Activated T-helper 17 cell treated with anti-CD3 and anti-CD28 coated beads, Interleukin-2, amount 50 U/mL, for 72 hours (primary cell): ENCODE measurements at places on chromosomes 3 and 15. TPM values are rescaled to one million over a fixed set of nuclear protein-coding genes. Genes with fewer than 3 reads are reported as not detected.

Gene CLRN1
- not detected for total RNA-seq

DNA sequence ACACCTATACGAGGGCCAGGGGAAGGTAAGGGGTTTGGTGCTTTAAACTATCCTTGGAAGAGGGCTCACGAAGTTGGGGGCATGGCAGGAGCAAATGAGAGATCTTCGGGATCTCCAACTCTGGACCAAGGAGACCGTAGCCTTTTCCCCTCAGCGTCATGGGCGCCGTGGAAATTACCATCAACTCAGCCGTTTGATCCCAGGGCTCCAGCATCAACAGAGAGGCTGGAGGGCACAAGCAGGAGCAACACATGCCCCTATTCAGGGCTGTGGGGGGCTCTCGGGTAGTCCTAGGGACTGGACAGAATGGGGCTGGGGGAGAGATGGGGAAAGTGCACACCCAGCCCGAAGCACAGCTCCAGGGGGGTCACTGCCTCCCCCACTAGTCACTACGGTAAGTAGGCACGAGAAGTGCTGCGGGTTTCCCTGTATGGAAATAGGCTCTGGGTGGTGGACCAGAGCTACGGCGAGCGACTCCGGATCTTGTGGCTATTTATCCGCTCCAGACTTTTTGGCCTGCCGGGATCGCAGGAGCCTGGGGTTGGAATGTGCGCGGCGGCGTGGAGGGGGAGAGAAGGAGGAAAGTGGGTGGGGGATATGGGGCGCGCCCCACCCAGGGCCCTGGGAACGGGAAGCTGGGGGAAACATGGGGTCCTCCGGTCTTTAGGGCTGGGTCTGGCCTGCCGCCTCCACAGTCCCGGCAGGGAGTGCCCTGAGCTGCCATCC, 539 bp upstream of the LAMB2 start:
- no peak for ATAC-seq

Gene COL6A5
- not detected for total RNA-seq

GRCh38 chr3:65078748-65079147, 390.9 kb upstream of the ADAMTS9 start:
- ATAC-seq = no peak

GRCh38 chr3:172201136-172201869, 161.9 kb downstream of the FNDC3B start:
- no peak for ATAC-seq

- ATAC-seq = peak; percentile 96
These were observed 59.6 kb upstream of the TSC22D2 start for GRCh38 chr3:150348500-150348899.

GRCh38 chr3:100044369-100044768, 69.9 kb downstream of the FILIP1L start:
- ATAC-seq = no peak

Gene MASP1
- not detected for total RNA-seq

Gene CHAC1
- total RNA-seq = 2.4 TPM

Gene QARS1
- 284 TPM for total RNA-seq

Gene GXYLT2
- total RNA-seq = not detected

GRCh38 chr15:41180206-41180789, 50.3 kb downstream of the EXD1 start:
- no peak for ATAC-seq

Gene HCLS1
- 289 TPM for total RNA-seq

GRCh38 chr3:62587169-62587568, 213.8 kb upstream of the FEZF2 start:
- no peak for ATAC-seq

GRCh38 chr3:4505688-4506558, 12.8 kb downstream of the ITPR1 start:
- no peak for ATAC-seq

Gene SAMMSON
- total RNA-seq = not detected

Gene NOX5
- not detected for total RNA-seq

DNA sequence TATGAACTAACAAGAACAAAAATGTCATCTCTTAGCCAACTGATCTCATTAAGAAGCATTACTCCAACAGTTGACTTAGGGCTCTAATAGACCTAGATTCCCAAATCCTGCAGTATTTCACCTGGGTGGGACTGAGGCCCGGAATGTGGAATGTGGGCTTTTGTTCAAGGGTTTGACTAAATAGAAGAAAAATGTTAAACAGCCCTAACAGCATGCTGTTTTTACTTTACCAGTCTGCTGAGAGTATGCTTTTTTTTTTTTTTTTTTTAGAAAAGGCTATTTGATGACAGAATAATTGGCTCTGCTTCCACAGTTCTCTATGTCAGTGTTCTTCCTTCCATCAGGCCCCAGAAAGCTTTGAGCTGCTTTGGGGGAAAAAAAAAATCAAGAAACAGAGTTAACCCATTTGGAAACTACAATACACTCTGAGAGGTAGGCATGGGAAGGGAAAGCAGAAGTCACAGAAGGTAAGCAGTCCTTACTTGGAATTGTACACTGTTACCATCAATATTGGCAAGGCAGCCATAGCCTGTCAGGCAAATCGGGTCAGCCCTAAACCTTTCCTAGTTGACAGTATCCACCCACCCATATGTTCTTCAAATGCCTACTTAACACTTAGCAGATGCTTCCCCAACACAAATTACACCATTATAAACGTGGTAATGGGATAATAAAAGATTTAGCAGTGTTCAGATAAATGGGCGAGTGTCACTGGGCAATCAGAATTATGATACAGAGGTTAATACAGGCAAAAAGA, 224.2 kb downstream of the CNTN3 start:
- no peak for ATAC-seq

GRCh38 chr3:44920081-44920480, 45.7 kb downstream of the TGM4 start:
- no peak for ATAC-seq

DNA sequence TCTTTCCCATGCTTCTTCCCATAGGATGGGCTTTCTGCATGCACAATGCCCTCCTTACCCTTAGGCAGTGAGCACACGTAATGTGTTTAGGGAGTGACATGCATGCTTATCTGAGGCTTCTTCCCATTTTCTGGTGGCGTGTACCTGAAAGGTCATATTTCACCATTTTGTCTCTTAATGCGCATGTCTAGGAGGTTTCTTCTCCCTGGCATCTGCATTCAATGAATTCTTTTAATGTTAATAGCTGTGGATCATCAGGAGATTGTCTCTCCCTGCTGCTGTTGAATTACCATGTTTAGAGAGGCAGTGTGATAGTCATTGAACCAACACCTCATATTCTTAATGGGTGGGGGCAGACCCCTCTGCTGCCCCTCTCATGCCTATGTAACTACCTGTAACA, 205.6 kb upstream of the SGO1 start:
- ATAC-seq = no peak

DNA sequence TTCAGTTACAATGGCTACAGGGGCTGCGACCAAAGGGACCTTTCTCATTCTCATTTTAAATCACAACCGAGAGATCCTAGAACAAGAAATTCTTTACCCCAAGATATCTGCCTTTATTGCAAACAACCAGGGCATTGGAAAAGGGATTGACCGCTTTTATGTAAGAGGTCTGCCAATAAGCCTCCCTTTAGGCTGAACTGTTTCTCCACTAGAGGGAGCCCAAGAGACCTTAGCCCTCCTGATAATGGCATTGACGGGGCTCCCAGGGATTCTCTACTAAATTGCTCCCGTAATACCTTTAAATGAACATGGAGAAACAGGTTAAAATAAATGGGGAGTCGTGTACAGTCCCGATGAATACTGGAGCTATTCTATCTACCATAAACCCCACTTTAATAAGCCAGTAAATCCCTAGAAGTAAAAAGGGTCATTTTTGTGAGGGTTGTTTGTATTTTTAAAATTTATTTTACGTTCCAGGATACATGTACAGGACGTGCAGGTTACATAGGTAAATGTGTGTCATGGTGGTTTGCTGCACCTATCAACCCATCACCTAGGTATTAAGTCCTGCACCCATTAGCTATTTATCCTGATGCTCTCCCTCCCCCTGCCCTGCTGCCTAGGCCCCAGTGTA, 7.5 kb upstream of the IGSF10 start:
- peak; percentile 62 for ATAC-seq

DNA sequence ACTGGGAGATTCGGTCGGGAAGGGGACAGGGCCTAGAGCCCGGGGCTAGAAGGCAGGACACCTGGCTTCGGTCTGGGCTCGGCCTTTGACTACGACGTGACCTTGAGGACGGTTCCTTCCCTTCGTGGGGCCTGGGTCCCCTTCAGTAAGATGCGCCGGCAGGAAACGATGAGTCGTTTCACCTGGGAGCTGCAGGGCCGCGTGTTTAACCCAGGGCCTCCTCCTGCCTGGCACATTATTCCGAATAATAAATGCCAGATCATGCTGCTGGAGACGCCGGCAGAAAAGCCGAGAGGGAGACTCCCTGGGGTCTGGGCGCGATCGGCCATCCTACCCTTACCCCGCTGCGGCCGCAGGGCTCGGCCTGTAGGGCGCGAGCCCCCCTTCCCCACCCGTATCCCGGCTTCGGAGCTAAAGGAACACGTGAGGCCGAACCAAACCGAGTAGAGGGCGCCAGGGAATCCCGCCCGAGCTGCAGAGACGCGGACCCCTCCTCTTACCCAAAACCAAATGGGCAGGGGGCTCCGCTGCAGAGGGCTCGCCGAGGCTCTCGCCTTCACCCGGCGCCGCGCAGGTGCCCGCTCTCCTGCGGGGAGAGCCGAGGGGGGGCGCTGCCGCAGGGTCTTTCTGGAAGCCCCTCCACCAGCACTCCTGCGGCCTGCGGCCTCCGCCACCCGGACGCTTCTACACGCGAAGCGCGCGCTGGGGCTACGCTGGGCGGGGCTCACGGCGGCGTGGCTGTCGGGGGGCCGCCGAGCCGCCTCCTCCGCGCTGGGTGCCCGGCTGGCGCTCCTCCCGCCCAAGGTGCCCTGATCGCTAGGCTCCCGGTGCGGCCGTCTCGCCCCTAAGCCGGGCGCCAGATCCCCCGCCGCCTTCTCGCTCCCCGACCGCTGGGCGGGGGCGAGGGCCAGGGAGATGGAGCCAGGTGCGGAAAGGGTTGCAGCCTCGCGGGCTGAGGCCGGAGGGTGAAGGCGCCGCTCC, at the start of gene BDH1:
Gene BDH1, minus strand, starts transcription at position 688 of the 981 bp plus-strand sequence. CDS start 9,525 bp downstream, outside the sequence.
- peak; percentile 55 for ATAC-seq

DNA sequence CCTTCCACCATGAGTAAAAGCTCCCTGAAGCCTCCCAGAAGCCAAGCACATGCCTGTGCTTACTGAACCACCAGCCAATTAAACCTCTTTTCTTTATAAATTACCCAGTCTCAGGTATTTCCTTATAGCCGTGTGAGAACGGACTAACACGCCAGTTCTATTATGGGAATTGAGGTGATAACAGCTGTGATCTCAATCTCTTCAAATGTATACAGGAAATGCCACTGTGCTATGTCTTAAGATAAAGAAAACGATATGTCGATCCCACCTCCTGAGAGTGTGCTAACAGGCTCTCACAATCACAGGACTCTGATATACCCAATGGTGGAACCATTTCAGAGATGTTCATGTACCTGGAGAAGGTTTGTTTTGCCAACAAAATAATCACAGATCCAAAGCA, 26.2 kb downstream of the CHSY1 start:
- ATAC-seq = no peak

Gene GOLGA6L7
- total RNA-seq = not detected

DNA sequence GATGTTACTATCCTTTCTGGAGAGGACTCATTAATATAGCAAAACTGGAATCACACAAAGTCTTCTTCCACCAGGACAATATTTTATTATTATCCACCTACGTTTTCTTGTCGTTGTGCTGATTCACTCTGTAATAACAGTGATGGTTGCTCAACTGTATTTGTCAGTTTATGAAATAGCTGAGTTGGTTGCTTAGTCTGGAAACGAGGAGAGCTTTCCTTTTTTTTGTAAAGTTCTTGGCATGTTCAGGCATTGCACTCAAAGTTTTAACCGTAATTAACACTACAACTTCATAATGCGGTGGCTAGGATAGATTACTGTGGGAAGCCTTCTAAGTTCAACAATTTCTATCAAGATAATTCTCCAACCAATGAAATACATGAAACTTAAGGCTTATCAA, 131.2 kb downstream of the RAP2B start:
- no peak for ATAC-seq

DNA sequence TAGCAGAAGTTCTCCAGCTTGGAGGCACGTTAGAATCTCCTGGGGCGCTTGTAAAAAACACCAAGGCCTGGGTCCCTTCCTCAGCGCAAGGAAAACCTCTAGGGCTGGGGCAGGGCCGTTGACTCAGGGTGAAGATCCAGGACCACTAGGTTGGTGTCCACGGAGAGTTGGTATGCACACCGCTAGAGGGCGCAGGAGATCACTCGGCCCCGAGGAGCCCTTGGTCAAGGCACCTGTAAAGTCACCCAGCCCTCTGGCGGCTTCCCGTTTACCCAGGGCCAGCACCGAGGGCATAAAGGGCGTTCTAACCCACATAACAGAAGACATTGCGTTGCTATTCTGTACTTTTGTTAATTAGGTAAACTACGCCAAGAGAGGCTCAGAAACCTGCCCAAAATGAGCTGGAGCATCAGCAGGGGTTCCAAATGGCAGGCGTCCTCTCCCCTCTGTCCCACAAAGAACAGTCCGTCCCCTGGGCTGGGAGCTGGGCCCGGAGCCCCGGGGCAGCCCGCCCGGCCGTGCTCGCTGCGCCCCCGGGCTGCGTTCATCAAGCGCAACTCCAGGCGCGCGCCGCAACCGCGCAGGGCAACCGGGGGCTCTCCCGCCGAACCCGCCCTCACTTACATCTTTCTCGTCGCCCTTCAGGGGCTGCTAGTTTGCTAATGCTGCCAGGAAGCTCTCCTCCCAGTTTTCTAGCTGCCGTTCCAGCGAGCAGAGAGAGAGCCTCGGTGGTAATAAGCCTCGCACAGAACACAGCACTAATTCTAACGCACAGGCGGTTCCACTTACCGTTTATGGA, 332.1 kb downstream of the ARRDC4 start:
- ATAC-seq = peak; percentile 54

Gene ZNF385D
- not detected for total RNA-seq

DNA sequence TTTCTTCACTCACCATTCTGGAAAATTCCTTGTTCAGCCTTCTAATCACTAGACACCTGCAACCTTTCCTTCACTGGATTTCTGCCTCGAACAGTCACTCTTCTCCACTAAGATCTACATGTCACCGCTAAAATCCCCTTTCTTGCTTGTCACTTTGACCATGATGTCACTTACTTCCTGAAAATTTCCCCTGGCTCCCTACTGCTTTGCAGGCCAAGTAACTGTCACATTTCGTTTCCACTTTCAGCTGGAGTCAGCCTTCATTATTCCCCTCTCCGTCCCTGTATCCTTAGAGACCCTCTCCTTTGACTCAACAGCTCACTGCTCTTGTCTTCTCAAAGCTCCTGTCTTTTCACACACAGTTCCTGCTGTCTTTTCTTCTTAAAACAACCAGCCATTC, 15.9 kb downstream of the CHL1 start:
- ATAC-seq = peak; percentile 19
